ENCODE measurements at places on chromosomes 3 and 15.

DNA sequence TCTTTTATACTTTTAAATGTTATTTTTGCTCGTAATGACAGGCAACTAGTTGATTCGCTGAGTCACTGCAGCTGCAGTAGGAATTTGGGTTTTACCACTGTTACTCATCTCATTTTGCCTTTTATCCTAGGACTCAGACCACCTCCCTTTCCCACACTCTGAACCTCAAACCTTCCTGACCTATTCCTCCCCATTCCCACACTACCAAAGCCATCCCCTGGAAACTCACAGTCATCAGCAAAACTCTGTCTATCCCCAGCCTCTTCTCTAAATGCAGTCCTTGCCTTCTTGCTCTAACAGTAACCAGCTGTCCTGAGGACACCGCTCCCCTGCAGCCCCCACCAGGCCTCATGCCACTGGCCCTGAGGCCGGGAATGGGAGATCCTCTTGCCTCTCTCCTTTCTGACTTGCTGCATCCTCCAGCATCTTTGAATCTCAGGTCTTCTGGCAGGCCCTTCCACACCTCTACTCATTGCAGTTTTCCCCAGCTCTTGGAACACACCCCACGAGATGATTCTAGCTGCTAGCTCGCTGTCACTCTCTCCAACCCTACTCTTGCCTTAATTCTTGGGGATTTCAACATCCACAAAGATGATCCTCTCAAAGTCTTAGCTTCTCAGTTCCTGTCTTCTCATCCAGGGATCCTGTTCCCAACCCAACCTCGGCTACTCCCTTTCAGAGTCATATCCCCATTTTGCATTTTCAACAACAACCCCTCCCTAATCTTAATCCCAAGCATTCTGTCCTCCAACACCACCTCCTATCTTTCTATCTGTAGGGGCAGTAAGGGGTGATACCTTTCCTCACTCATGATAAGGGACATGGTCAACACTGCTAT is 55.9 kb upstream of the C3orf80 start:
- no peak for DNase-seq

- DNase-seq, result no peak
Observed at GRCh38 chr3:158918008-158918407, 116.2 kb downstream of the MFSD1 start.

- no peak for DNase-seq
Observed at GRCh38 chr3:135513106-135514059, 452.1 kb upstream of the PPP2R3A start.

GRCh38 chr15:64112073-64112772 is 16.4 kb downstream of the SNX1 start:
- DNase-seq, result no peak

GRCh38 chr15:28944286-28944685 is 58.5 kb downstream of the APBA2 start:
- DNase-seq, result no peak

DNA sequence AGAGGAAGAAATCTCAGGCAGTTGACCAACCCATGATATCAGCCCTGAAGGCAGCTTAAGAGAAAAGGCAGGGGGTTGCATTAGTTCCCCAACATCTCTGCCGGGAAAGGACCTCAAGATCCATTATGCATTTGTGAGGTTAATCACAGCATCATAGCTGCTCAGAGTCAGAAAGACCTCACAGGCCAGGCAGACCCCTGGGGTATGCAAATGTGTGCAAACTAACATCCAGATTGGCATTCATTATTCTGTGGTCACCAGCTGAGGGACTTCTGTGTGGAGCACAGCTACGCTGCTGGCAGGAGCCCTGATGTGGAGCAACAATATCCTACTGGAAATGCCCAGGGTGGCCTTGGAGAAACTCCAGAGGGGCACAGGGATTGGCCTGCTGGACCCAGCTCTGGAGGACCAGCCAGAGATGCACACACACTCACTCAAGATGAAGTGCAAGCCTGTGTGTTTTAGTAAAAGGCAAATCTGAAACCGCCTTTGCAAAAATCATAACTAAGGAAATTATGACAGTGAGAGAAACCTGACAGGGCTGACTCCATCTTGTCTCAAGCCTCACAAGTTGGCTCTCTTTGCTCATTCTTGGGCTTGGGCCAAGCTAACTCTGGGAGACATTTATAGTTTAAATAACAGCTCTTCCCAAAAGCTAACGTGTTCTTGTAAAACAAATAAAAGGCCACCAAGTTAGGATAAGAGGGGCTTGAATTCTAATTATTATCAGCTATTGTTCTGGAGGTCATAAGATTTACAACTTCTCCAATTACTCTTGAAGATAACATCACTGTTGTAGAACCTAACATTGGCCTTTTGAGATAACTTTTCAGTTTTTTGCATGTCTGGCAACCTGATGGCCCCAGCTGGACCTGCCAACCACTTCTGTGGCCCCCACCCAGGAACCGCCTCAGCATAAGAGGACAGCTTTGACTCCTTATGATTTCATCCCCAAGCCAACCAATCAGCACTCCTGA is 257.1 kb downstream of the UACA start:
- DNase-seq, result no peak

GRCh38 chr3:132645058-132645457 is 14.6 kb downstream of the ACAD11 start:
- DNase-seq, result no peak

- DNase-seq, result no peak
Observed at GRCh38 chr15:40233727-40234577, 4.9 kb upstream of the PAK6 start.

- DNase-seq, result no peak
Observed at GRCh38 chr3:129187857-129188256, 4.2 kb upstream of the CNBP start.

GRCh38 chr3:188486126-188486525 is 332.2 kb downstream of the LPP start:
- DNase-seq, result no peak

GRCh38 chr15:48717458-48717857 is 71.9 kb upstream of the FBN1 start:
- no peak for DNase-seq

- no peak for DNase-seq
Observed at GRCh38 chr15:25368850-25369249, 70.0 kb downstream of the UBE3A start.

GRCh38 chr3:189797103-189797750 is 166.0 kb downstream of the TP63 start:
- DNase-seq, result no peak

- DNase-seq, result no peak
Observed at GRCh38 chr3:123813876-123814275, 70.3 kb downstream of the MYLK start.

GRCh38 chr15:79088426-79089205 is 2.0 kb downstream of the RASGRF1 start:
- no peak for DNase-seq

- DNase-seq, result no peak
Observed at GRCh38 chr3:13498354-13499060, 18.4 kb downstream of the HDAC11 start.

GRCh38 chr15:100879061-100879463 is 569 bp upstream of the ALDH1A3 start:
- DNase-seq, result no peak

GRCh38 chr3:50551681-50552435 is 15.7 kb downstream of the C3orf18 start:
- no peak for DNase-seq

DNA sequence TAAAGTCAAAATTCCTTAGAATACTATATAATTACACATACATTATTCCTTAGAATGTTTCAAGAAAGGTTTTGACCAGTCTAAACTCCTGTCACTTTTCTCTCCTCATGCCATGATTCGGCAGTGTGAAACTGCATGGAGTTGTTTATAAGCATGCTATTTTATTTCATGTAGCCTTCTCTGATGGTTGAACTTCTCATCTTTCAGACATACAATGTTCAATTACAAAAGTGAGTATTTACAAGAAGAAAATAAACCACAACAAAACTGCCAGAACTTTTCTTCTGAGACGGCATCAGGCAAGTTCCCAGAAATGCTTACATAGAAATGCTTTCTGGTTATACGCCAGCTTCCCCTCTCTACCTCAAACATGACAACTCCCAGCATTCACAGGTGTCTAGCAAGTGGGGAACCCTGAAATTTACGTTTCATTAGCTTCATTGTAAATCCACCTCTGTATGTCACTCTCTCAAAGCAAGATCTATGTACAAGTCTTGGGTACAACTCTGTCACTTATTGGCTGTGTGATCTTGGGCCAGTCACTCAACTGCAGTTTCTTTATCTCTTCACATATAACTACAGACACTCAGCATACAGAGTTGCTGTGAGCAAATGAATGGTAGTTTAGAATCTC is 42.7 kb downstream of the HDGFL3 start:
- no peak for DNase-seq

DNA sequence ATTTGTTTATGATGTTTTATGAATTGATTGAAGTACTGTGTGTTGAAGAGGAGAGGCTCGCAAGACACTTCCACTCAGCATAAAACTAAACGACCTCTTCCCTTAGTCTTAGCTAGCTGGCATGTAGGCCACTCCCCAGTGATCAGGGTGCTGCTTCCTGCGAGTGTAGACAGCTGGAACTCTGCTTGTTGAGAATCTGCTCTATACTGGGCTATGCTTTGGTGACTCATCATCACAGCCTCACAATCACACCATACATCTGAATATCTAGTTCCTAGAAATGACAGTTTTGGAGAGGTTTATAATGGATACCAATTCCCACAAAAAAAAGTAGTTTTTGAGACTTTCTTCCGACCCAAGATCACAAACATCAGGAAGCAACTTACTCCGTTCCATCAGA is 1.5 kb upstream of the SLC24A5 start:
- DNase-seq, result no peak

DNA sequence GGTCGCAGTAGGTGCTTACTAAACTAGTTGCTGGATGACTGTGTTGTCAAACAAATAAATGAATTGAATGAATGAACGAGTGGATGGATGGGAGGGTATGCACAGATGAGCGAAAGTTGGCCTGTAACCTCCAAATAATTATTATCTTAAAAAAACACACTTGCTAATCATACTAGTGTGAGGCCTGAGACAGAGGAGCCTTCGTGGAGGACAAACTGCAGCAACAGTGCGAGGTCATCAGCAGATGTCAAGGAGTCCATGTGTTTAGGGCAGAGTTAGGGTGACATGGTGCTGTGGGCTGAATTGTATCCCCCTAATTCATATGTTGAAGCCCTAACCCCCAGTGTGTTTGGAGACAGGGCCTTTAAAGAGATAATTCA is 24.4 kb downstream of the CORO2B start:
- no peak for DNase-seq

GRCh38 chr15:99472416-99473145 is 93.2 kb upstream of the MEF2A start:
- DNase-seq, result no peak

GRCh38 chr15:25901811-25902605 is 38.9 kb upstream of the ATP10A start:
- no peak for DNase-seq

GRCh38 chr3:53844262-53845102 is 1.7 kb downstream of the CHDH start:
- DNase-seq, result no peak

- DNase-seq, result no peak
Observed at GRCh38 chr15:66180531-66181097, 72.9 kb downstream of the MEGF11 start.

DNA sequence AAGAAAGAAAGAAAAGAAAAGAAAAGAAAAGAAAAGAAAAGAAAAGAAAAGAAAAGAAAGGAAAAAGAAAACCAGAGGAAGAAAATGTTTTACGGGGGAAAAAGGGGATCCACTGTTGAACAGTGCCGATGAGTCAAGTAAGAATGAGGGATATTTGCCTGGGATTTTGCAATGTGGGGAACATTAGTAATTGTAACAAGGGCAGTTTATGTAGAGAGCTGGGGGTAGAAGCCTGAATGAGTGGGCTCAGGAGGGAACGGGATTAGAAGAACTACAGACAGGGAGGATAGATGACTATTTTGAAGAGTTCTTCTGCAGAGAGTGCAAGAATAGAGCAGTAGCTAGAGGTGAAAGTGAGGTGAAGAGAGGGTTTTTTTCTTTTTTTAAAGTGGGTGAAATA is 28.7 kb downstream of the GATM start:
- DNase-seq, result no peak

- no peak for DNase-seq
Observed at GRCh38 chr3:87793337-87793877, 265.4 kb downstream of the CGGBP1 start.

GRCh38 chr3:42507761-42508335 is 5.4 kb downstream of the VIPR1 start:
- no peak for DNase-seq

- no peak for DNase-seq
Observed at GRCh38 chr15:67181221-67181639, 73.2 kb downstream of the AAGAB start.

DNA sequence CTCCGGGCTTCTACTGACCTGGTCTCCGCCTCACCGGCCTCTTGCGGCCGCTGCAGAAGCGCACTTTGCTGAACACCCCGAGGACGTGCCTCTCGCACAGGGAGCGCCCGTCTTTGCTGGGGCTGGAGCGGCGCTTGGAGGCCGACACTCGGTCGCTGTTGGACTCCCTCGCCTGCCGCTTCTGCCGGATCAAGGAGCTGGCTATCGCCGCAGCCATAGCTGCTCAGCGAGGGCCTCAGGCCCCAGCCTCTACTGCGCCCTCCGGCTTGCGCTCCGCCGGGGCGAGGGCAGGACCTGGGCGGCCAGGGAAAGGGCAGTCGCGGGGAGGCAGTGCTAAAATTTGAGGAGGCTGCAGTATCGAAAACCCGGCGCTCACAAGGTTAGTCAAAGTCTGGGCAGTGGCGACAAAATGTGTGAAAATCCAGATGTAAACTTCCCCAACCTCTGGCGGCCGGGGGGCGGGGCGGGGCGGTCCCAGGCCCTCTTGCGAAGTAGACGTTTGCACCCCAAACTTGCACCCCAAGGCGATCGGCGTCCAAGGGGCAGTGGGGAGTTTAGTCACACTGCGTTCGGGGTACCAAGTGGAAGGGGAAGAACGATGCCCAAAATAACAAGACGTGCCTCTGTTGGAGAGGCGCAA is 319.2 kb downstream of the FGF12 start:
- DNase-seq, result peak; percentile 20

DNA sequence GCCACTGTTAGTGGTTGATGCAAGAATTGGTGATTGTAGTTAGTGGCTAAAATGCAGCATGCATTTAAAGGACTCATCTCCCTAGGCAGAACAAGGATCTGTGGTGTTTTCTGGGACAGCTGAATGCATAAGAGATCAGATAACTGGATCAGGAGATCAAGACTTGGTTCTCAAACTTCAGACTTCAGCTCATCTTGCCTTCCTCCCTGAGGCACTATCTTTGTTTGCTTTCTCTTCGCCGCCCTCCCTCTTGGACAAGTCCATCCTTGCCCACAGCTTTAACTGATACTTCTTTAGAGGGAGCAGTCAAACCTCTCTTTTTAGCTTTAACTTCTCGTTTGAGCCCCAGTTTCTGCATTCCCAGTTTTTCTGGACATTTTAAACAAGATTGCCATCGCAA is 195.4 kb upstream of the TPRG1 start:
- no peak for DNase-seq

GRCh38 chr15:97410897-97411575 is 549.5 kb upstream of the ARRDC4 start:
- no peak for DNase-seq

DNA sequence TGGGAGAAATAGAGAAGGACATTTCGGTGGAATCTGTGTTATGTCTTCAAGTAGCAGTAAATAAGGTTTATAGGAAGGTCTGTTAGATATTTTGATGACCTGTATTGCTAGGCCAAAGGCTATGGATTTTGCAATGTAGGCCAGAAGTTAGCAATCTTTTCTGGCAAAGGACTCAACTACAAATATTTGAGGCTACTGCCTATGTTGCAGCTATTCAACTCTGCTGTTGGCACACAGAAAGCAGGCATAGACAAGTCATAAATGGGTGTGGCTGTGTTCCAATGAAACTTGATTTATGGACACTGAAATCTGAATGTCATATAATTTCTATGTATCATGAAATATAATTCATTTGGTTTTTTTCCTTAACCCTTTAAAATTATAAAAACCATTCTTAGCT is 438.7 kb upstream of the C2CD4B start:
- DNase-seq, result no peak

- DNase-seq, result no peak
Observed at GRCh38 chr3:52836471-52836845, 1.6 kb upstream of the MUSTN1 start.

All from nucleus accumbens (tissue), 56 donors.